Effector memory CD8-positive, alpha-beta T cell (primary cell): ENCODE measurements at places on chromosomes 6 and 20.
A peak's percentile ranks its signal among the peaks of the same experiment; 100 is the strongest.

DNA sequence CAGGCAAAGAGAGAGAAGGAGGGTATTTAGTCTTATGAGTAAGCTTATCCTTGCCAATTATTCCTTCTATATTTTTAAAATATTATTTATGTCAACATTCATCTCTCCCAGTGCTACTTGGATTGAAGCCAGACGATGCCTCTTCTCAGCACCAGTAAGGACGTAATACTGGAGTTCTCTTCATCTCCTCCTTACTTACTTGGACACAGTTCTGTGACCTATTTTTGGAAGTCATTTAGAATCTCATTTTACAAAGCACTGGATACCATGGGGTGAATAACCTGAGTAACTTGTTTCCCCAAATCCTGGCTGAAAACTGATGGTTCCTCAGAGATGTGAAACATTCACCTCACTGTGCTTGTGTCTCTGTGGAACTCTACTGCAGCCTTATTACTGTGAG, 137.4 kb upstream of the LAMP5 start:
- no peak for DNase-seq

DNA sequence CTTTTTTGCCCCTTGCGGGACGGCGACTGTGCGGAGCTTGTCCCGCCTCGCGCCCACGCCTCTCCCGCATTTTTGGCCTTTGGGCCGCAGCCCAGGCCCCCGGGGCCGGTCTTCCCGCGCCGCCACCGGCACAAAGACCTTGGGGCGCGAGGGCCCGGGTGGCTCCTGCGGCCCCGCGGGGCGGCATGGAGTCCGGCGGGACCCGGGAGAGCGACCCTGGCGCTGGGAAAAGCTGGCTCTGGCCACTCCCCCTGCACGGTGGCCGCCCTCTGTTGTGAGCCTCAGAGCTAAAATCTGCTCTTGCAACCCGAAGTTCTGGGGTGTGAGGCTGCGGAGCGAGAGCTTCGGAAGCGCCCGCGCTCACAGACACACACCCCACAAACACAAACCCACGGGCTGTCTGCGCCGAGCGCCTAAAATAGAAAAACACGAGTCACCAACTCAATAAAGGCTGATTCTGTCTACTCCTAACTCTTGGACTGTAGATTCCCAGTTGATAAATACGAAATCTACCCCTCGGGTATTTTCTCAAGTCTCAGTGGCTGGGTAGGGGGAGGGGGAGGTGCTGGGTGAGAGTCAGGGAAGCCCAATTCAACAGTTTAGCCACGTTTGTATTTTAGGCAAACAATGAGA, 496 bp upstream of the BEND3 start:
- DNase-seq: peak; percentile 14

GRCh38 chr6:158654498-158654897, 4.6 kb downstream of the SYTL3 start:
- no peak for DNase-seq

- no peak for DNase-seq
Measured at GRCh38 chr6:23498013-23498412, 628.0 kb upstream of the NRSN1 start.

DNA sequence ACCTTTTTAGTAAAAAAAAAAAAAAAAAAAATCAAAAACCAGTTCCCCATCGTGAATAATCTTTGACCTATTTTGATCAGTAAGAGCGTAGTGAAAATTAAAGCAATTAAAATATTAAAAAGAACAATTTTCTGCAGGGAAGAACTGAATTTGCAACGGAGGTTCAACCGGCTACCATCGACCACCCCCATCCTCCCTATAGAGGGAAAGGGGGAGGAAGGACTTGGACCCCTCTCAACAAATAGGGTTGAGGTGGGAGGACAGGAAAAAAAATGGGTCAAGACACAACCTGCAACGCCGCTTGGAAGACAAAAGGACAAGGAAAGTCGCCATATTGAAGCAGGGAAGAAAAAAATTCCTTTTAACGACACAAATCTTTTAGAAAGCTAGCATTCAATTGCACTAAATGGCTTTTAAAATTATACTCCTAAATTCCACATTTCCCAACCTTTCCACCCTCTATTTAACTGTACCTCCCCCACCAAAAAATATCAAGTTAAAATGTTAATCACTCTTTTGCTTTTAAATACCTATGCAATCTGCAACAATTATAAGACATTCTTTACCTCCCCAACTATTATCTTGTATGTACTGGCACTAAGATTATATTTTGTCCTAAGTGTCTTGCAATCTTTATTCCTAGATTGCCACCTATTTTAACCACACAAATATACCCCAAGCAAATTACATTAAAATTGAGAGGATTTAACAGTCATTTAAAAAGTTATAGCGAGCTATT, 1.7 kb downstream of the PPP1R10 start:
- DNase-seq: peak; percentile 43

DNA sequence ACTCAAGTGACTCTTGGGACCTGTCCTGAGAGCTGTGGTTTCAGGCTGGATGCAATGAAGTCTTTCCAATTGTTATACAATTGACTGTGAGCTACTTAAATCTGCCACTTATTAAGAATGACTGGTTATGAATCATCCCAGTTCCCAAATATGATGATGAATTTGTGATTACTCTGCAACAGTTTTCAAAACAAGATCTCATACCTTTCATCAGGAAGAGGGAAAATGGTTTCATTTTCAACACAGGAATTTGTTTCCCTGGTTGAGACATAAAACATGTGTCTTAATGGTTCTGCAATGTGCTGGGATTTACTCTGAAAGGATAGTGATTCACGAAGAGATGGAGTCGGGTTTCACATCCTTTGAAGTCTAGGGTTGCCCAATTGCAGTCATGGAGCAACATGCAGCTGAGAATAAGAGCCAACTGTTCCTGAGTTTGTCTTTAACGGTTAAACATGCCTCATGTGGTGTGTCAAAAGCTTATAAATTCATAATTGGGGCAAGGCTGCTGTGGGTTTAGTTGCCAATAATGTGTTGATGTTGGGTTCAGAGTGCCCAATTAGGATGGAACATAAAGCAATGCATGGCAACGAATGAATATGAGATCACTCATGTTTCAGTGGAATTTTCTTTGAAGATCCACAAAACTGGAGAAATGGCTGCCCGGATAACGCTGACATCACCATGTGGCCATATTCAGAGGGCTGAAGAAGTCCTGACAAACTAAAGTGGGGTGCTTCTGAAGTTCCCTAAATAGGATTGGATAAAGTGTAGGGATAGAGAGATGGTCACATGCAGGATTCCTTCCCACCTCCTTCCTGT, 41.0 kb downstream of the CYP24A1 start:
- DNase-seq: no peak

- DNase-seq: no peak
Measured at GRCh38 chr6:74431873-74432580, 736.0 kb downstream of the CD109 start.

- no peak for DNase-seq
Measured at GRCh38 chr6:126537061-126537816, 197.3 kb downstream of the CENPW start.

DNA sequence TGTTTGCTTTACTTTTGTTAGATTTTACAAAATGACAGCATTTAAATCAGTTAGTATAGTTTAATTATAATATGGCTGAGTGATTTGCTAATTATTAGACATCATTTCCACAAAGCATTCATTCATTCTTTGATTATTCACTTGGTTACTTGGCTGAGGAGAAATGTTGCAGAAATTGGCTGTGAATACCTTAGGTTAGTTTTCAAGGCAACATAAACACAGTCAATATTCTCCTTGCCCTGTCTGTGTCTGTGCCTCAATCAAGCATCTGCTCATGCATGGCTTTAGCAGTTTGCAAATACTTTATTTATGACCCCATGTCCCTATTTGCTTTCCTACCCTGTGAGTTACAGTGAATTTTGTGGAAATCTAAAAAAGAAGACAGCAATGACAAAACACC, 718.3 kb downstream of the EPM2A start:
- no peak for DNase-seq

DNA sequence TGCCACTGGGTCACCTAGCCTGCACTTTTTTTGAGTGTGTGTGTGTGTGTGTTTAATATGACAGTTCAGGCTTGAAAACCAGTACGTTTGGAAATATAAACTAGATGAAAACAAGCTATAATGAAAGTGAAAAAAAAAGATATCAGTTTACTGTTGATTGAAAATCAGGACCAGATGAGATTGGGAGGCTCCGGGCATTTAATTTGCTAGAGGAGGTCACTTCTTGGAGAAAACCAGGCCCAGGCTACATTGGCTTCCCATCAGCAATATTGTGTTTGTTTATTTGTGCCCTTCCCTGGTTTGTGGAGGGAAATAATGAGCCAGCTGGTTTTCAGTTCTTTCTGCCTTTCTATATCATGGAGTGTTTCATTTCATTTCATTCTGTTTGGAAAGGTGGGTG, 246.6 kb upstream of the JAG1 start:
- no peak for DNase-seq

DNA sequence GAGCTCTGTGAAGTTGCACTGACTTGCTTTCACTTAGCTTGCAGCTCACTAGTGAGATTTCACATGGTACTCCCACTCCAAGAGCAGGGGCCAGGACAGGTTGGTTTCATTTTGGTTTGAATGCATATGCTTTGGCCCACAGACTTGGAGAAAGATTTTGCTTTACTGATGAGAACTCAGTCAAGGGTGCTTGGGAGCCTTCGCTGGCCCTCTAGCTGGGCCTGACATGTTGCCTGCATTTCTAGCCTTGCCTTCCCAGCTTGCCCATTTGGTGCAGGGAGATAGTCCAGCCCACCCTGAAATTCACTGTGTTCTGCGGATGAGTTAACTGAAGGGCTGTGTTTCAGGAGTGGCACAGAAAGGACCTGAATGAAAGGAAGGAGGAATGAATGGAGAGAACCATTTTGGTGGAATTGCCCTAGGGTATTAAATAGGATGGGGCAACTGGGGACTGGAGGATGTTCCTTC, 1.9 kb downstream of the SGK1 start:
- DNase-seq: no peak

DNA sequence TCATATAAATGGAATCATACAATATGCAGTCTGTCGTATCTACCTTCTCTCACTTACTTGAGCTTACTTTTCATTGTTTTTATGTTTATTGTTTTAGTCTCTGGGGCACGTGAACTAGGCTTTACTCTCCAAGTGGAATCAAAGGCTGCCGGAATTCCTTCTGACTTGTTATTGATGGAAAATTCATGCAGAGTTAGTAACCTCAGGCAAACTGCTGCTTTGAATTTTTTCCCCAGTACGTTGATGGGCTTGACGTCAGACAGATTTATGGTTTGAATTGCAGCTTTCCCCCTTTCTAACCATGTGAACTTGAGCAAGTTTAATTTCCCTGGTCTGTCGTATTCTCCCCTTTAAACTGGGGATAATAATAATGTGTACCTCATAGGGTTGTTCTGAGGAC, 68.6 kb downstream of the ZDHHC14 start:
- DNase-seq: no peak

DNA sequence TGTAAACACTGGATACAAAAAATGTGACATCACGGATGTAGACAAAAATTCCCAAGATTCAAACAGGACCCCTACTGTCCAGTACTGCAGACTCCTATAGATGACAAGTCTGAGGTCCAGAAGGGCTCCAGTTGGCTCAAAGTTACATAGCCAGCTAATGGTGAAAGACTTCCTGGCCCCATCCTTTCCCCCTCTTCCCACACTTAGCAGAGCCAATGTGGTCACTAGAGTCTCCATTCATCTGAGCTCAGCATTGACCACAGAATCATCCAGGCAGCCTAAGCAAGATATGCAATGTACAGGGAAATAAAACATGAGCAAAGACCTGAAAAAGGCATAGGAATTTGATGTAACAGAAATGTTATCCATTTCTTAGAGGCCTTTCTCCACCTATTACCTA, 180.5 kb downstream of the ADAT2 start:
- DNase-seq: no peak

- no peak for DNase-seq
Measured at GRCh38 chr6:147973806-147974205, 368.8 kb upstream of the SASH1 start.

DNA sequence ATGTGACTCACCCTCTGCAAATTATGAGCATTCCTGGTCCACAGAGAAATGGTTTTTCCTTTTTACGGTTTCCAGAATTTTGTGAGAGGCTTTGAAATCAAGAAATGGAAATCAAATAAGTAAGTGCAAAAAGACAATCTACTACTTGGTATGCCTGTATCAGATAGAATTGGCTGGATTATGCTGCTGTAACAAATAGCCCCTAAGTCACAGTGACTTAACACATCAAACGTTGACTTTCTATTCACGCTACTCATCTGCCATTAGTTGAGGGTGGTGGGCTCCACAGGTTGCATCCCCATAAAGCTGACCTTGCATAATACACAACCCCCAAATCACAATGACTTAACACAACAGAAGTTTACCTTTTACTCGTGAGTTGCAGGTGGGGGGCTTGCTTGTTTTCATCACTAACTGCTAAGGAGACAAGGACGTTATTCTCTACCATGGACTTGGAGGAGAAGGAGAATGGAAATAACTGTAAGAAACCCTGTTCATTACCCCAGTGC, 44.4 kb downstream of the TSHZ2 start:
- DNase-seq: no peak

- DNase-seq: no peak
Measured at GRCh38 chr6:161917645-161918044, 643.8 kb upstream of the AGPAT4 start.

- DNase-seq: no peak
Measured at GRCh38 chr20:4597215-4597614, 124.5 kb upstream of the PRND start.

GRCh38 chr6:122008101-122008999, 391.1 kb upstream of the HSF2 start:
- no peak for DNase-seq

- no peak for DNase-seq
Measured at GRCh38 chr20:15523400-15523799, 1049.8 kb downstream of the KIF16B start.

DNA sequence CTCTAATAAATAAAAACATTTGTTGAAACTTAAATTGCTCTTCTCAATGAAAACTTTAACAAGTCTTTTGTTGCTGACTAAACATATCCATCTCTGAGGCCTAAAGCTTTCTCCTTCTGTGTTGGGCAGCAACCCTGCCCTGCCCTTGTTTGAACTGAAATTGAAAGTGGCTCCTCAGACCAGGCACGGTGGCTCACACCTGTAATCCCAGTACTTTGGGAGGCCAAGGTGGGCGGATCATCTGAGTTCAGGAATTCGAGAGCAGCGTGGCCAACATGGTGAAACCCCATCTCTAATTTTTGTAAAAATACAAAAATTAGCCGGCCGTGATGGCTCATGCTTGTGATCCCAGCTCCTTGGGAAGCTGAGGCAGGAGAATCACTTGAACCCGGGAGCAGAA, 29.2 kb upstream of the GNRH2 start:
- DNase-seq: no peak

DNA sequence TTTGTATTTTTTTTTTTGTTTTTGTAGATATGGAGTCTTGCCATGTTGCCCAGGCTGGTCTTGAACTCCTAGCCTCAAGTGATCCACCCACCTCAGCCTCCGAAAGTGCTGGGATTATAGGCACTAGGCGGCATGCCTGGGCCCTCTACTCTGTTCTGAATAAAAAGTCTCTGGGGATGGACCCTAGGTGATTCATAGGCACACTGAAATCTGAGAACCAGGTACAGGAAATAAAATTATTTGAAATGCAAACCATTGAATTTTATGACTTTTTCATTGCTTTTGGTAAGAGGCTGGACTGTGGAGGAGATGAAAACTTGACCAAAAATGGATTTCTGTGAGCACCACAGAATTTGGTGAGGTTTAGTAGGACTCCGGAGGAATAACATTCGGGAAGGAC, 117.5 kb downstream of the PRIM2 start:
- no peak for DNase-seq
